ENCODE measurements at places on chromosomes 1 and 21.
A peak's percentile ranks its signal among the peaks of the same experiment; 100 is the strongest.

DNA sequence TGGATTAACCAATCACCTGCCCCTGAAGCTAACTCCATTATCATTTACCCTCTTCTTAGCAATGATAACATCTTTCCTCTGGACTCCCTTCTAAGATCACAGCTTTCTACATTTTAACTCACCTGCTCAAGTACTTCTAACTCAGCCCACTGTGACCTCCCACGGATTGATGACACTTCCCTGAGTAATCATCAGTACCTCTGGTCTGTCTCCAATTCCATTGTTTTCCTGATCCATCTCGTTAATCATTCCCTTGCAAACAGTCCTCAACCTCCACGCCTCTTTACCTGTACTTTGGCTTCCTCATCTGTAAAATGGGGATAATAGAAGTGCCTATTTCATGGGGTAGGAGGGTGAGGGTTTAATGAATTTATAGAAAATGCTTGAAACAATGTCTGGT lies 195.3 kb upstream of the APP start:
- DNase-seq: no peak

- DNase-seq: no peak
These were observed 33.8 kb downstream of the HS2ST1 start for GRCh38 chr1:86948212-86948611.

DNA sequence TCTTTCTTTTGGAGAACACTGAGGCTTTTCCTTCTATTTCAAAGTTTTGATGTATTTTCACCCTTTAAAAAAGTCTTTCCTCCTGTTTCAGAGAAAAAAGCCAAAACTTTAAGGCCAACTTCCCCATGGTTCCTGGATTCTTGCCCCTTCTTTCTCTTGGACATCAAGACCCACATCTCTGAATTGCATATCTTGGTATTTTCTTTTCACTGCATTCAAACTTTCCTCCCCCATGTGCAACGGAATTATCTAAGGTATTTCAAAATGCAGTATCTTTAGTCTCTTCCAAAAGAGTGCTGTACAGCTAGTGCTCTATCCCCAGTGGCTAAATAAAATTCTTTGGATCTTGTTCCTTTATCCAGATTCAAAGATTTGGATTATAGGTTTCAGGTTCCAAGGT lies 81.1 kb upstream of the TSPAN2 start:
- no peak for DNase-seq

DNA sequence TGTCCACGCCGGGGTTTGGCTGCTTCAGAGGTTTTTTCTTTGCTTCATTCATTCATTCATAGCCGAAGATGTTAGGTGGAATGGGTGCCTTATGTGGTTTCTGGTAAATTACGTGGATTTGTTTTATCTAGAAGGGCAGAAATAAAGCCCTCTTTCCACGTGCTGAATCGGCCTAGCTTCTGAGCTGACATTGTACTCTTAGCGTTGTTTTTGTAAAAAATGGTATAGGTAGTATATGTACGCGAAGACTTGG lies 1.5 kb downstream of the GALNT2 start:
- peak; percentile 49 for DNase-seq

GRCh38 chr1:206635978-206636345 lies 626 bp downstream of the DYRK3 start:
- DNase-seq: no peak

GRCh38 chr1:240663169-240663879 lies 51.4 kb upstream of the GREM2 start:
- peak; percentile 53 for DNase-seq

DNA sequence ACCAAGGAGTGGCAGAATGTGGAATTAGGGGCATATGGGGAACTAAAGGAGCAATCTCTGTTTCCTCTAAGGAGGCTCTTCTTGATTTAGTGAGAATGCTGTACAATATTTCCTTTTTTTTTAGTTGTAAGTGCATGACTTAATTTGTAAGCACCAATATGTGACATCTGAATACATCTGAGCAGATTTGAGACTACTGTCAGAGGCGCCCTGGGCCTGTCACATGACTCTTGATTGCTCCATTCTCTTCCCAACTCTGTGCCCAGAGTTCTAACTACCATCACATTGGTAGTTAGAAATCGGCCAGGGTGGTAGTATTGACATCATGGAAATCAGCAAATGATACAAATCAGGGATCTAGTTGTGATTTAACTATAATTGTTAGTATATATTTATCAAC lies 110.1 kb upstream of the LMO4 start:
- DNase-seq: no peak

DNA sequence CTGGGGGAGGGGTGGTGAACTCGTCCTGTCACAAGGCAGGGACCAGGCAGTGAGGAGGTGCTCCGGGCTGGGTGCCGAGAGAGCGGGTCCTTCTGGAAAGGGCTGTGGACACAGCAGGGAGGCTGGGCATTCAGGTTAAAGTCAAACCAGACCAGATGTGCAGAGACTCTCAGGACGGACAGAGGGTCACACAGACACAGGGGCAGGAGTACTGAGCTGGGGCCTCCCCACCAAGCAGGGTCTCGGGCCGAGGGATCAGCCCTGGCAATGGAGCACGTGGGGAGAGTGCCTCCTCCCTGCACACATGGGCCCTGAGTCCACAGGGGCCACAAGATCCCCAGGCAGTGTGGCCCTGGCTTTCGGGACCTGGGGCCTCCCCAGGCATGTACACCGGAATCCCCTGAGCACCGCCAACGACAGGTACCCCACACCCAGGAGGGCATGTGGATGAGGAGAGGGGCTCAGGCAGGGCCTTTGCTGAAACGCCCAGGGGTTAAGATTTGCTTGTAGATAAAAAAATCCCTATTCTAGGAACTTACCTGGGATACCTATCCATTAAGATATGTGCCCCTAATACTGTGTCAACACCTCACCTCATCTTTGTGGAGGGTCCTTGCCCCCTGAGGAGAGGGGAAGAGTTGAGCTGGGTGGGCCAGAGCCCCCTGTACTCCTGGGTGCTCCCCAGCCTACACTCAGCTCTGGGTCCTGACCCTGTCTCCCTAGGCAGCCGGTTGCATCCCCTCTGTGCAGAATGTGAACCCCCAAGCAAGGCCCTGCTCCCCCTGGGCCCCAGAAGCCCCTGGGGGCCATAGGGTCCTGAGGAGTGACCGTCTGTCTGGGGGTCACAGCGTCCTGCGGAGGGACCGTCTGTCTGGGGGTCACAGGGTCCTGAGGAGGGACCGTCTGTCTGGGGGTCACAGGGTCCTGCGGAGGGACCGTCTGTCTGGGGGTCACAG lies 46.9 kb upstream of the ADARB1 start:
- DNase-seq: no peak

DNA sequence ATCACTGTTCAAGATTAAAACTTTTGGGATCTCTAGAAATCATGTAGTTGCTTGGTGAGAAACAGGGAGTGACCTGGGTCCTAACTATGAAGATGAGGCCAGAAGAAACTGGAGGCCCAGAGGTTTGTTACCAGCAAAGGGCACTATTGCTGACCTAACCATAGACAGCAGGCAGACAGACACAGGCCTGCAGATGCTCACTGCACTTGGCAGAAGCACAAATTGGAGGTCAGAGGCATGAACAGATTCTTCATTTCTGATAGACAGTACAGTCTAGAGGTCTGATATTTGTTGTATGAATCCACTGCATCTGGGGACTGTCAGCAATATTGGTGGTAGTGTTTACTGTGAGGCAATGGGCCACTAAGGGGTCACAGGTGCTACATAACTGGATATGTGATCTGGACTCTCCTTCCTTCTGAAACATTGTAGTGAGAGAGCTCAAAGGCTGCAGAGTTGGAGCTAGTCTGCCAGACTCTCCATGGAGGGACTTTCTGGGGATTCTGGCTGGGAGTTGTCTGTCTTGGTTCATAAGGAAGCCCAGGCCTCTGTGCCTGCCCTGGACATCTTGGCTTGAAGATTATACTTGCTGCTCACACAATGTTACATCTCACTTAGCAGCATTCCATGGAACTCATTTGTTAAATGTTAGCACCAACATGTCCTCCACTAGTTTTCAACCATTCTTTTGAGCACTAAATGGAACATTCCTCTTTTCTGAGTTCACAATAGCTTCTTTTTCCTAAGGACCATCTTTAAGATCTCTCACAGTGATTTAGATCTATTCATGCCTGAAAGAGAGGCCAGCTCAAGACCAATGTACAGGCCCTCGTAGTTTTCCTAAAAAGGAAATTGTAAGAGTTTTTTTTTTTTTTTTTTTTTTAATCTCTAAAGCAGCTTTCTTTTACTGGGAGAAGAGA lies 26.9 kb upstream of the CCN1 start:
- DNase-seq: no peak

DNA sequence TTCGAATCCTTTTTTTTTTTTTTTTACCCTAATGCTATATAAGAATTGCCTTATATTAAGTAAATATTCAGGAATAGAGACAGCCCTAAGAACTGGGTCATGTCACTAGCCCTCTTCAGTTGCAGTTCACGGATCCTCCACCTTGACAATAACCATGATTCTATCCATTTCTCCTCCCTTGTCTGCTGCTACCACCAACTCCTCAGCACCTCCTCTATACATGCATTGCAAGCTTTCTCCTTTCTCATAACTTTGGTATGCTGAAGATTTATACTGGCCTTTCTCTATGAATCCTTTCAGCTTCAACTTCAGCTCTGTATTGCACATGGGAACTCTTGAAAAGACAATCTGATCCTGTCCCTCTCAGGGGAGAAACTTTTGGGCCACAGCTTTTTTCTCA lies 14.3 kb upstream of the DR1 start:
- DNase-seq: peak; percentile 54

DNA sequence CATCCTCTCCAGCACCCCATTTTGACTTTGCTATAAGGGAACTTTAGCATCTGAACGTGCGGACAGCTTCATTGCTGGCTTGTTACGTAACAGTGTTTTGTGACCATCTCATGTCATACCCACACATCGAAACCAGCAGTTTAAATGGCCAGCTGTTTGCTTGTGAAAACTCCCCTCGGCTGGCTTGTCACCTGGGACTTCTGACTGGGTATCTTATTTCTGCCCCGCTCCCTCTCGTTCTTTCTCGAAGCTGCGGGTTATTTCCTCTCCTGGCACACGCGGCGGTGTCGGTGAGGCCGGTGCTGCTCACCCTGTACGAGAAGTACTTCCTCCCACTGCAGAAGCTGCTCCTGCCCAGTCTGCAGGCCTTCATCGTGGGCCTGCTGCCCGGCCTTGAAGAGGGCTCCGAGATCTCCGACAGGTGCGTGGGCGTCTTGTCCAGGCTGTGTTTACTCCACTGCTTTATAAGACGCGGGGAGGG lies 43.5 kb downstream of the DOP1B start:
- no peak for DNase-seq

- peak; percentile 51 for DNase-seq
These were observed 26.1 kb downstream of the SPAG17 start for GRCh38 chr1:118158924-118159323.

DNA sequence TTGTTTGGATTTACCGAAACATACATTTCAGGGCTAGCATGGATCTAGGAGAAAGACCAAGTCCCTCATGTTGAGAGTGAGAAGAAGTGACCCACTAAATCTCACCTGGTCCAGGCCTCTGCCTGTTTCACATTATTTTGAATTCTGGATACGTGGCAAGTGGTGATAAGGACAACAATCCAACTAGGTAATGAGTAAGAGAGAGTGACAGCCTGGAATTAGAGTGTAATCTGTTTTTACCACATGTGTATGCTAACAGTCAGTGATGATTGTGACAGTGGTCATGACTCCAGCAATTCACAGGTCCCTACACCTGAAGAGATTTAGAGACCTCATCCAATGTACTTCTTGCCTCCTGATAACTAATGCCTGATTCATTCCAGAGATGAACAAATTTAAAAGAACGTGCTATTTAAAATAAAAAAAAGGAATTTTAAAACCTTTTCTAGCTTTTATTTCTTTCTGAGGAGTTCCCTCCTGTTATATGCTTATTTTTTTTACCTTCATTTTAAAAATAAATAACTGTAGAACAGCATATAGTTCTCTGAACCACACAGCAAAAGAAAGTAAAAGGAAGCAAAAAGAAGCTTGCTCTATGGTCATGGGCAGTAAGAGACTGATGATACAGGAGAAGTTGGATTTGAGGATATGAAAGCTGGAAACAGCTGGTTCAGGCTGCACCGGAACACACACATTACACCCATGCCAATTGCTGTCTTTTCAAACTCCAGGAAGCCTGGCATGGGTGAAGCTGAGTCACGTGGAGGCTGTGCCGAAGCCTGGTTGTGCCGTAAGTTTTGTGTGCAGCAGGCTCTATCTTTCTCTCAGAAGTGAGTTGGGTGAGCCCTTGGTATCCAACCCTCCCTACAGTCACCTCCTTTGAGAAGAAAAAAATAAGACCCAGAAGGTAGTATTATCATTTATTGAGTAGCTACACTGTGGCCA lies 14.7 kb downstream of the C1orf116 start:
- no peak for DNase-seq

- peak; percentile 90 for DNase-seq
These were observed 1.4 kb downstream of the UCK2 start for GRCh38 chr1:165828669-165829329.

GRCh38 chr1:213387380-213388015 lies 336.5 kb downstream of the RPS6KC1 start:
- DNase-seq: no peak
